H1 (cell line): ENCODE measurements at places on chromosomes 7 and 10.

DNA sequence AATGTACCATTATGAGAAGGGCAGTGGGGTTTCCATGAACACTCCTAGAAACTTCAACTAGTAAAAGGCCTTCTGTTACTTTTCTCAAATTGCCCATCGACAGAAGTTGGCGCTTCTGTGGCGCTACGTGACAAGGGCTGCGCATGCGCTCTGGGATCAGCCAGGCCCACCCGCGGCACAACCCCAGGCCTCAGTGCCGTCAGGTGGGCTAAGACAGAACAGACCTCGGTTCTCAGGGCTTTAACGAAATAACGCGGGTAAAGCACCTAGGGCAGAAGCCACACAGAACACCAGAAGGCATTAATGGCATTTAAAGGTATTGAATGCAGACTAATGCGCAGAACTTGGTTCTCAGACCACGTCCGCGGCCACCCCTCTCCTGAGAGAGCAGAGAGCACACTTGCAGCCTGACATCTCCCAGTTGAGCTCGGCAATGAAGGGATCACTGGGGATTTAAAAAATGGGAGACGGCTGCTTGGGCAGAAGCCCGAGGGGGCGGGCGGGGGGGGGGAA lies 67.6 kb upstream of the CTNNA3 start:
- peak; percentile 83 for DNase-seq

GRCh38 chr7:85997515-85997914 lies 646.2 kb upstream of the GRM3 start:
- DNase-seq: no peak

GRCh38 chr10:65570143-65571010 lies 1355.5 kb upstream of the LRRTM3 start:
- peak; percentile 34 for DNase-seq

GRCh38 chr7:133114519-133114918 lies 32.6 kb upstream of the CHCHD3 start:
- DNase-seq: no peak

DNA sequence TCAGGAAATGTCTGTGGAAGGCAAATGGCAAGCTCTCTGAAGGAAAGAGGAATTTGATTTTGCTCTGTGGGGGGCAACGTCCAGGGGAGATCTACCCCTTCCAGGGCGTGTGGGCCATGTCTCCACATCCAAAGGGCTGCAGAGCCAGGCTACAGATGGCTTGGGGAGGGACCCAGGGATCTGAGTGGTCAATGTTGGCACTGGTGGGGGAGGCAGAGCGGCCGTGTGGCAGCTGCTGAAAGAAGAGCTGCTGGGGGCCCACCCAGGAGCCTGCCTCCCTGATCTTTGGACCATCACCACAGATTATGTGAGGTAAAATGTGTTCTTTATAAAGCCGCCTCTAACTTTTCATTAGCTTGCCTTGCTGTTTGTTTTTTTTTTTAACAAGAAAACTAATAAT lies 144.1 kb downstream of the HERPUD2 start:
- no peak for DNase-seq

DNA sequence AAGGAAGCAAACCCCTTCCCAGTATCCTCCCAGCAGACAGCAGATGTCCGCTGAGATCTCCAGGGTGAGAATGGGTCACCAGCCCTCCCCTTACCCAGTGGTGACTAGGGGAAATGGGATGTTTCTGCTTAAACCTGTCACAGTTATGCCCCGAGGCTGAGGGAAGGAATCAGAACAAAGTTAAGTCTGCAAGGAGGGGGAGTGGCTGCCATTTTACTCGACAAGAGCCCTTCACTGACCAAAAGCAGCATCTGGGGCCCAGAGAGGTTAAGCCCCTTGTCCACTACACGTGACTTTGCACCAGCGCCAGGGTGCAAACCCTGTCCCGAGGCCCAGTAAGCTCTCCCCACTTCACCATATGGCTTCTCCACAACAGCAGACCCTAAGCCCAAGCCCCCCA lies 4.6 kb upstream of the NANOS1 start:
- DNase-seq: peak; percentile 34

DNA sequence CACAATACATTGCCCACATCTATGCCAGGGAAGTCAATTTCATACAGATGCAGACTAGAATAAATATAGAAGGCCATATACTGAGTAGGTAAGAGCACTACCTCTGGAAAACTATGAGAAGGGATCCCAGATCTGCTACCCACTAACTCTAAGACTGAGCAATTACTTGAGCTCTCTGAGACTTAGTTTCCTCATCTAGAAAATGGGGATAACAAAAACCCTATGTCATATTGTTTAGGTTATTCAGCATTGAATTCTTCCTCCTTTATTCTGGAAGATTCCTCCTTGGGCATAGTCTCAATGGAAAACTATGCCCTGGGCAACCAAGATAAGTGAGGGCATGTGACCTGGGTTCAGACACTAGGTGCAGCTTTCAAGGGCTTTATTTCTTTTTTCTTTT lies 4.0 kb upstream of the ARMH3 start:
- DNase-seq: no peak

- DNase-seq: no peak
These were observed 87.8 kb upstream of the DKK1 start for GRCh38 chr10:52226197-52226847.

DNA sequence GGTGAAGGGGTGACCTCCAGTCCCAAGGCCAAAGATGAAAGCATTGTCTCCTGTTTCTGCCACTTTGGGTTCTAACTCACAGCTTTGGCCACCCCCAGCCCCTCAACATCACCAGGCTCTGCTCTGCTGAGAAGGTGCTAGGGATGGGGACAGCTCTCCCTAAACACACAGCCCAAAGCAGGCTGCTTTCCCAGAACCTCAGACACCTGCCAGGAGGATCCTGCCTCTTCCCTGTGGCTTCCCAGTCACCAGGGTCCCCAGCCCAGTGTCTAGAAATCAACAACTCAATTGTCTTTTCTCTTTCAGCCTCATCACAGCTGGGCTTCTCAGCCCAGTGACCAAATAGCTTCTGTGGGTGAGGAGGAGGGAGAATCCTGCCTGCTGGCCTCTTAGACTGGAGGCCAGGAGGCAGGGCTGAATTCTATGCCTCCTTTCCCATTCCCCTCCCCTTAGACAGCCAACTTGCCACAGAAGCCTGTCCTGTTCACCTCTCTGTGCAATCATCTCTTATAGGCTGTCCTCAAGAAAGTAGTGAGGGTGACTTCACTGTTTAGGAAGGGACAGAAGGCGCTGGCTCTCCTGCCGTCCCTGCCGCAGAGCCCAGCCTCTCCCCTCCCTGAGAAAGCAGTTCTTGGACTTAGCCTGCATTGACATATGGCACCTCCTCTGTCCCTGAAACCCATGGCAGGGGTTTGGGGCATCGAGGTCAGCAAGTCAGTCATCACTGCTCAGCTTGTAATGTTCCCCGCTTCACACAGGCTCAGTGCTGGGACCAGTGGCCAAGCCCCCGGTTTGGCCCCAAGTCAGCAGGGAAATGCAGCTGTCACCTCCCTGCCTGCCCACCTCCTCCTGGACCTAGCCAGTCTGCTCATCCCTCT lies 3.7 kb downstream of the FGF8 start:
- DNase-seq: peak; percentile 45

- DNase-seq: no peak
These were observed 103.7 kb upstream of the ZPBP start for GRCh38 chr7:50196719-50197118.

- DNase-seq: no peak
These were observed 14.6 kb downstream of the PHTF2 start for GRCh38 chr7:77813180-77813579.

DNA sequence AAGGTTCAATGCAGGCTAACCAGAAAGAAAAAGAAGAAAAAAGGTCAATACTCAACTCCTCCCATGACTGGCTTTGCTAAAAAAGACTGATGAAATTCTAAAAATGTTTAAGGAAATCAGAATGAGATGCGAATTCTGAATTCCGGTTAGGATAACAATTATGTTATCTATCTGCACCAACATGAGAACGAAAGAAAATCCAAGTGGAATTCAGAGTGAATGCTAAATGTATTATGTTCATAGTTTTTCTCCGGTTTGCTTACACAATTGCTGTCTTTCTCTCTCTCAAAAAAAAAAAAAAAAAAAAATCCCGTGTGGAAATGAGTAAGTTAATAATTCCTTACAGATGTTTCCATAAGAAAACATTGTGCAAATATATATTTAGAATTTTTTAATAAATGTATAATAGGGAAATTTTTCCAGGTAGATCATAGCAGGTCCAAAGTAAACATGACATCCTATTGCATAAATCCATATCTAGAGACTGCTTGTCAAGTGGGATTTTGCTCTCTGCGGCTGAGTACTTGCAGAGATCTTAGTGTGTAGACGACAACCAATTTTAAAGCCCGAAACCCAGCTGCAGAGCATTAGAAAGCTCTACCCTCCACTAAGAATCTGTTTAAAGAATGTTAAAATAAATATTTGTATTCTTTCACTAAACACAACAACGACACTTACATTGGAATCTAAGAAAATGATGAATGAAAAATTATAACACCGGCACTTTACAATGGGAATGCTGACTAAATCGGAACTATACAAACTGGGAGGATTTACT lies 104.0 kb downstream of the JAZF1 start:
- no peak for DNase-seq

DNA sequence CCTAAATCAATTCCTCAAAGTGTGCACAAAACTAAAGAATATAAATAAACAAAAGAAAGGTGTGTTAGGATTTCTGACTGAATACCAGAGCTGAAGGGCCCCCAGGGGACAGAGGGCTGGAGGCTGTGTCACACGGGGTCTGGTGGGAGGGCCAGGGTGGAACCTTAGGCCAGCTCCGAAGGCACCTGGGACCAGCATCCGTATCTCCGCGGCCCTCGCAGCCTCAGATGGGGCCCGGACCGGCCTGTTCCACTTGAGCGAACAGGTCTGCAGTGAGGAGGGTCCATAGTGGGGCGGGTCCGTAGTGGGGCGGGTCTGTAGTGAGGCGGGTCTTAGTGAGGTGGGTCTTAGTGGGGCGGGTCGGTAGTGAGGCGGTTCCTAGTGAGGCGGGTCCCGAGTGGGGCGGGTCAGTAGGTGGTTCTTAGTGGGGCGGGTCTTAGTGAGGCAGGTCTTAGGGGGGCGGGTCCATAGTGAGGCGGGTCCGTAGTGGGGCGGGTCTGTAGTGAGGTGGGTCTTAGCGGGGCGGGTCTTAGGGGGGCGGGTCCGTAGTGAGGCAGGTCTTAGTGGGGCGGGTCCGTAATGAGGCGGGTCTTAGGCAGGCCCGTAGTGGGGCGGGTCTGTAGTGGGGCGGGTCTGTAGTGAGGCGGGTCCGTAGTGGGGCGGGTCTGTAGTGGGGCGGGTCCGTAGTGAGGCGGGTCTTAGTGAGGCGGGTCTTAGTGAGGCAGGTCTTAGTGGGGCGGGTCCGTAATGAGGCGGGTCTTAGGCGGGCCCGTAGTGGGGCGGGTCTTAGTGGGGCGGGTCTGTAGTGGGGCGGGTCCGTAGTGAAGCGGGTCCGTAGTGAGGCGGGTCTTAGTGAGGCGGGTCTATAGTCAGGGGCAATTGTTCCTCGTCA lies 15.1 kb downstream of the GPR146 start:
- peak; percentile 75 for DNase-seq

- DNase-seq: no peak
These were observed 119.9 kb downstream of the CCNY start for GRCh38 chr10:35456153-35456720.

- no peak for DNase-seq
These were observed 19.3 kb upstream of the PRKAR1B start for GRCh38 chr7:746155-747061.

DNA sequence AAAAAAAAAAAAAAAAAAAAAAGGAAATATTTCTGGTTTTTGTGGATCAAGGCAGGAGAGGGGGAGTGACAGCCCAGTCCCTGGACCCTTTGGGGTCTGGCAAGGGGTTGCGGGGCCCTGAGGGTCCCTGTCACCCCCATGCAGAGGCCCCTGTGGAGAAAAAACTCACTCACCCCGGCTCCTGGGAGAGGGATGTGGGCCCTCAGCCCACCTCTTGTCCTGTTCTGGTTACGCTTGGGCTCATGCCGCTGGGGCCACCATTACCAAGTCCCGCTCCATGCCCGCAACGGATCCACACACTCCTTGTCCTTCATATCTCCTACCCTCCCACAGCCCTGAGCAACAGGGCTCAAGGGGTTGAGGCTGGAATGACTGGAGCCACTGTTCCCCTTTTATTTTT lies 1.0 kb upstream of the TMEM184A start:
- no peak for DNase-seq

- no peak for DNase-seq
These were observed 24.7 kb upstream of the DPYSL4 start for GRCh38 chr10:132162021-132162531.

GRCh38 chr10:35304649-35305048 lies 31.7 kb upstream of the CCNY start:
- no peak for DNase-seq

GRCh38 chr7:118452128-118452527 lies 227.6 kb downstream of the ANKRD7 start:
- DNase-seq: no peak

GRCh38 chr10:114294549-114294948 lies 55.5 kb downstream of the VWA2 start:
- DNase-seq: no peak

DNA sequence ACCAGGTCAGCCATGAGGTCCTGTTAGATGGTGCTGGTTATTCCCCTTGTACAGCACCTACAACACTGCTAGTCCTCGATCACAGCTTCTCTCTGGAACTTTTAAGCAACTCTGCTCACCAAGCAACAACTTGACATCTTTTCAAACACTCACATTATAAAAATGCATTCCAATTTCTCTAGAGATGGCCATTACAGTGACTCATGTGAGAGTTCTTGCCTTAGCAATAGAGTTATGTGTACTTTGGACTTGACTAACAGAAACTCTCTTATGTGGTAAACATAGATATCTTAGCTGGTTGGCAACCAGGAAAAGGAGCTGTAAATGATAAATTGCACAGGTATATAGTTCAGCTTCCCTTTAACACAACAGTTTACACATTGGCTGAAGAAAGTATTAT lies 122.2 kb downstream of the PDE1C start:
- DNase-seq: no peak

DNA sequence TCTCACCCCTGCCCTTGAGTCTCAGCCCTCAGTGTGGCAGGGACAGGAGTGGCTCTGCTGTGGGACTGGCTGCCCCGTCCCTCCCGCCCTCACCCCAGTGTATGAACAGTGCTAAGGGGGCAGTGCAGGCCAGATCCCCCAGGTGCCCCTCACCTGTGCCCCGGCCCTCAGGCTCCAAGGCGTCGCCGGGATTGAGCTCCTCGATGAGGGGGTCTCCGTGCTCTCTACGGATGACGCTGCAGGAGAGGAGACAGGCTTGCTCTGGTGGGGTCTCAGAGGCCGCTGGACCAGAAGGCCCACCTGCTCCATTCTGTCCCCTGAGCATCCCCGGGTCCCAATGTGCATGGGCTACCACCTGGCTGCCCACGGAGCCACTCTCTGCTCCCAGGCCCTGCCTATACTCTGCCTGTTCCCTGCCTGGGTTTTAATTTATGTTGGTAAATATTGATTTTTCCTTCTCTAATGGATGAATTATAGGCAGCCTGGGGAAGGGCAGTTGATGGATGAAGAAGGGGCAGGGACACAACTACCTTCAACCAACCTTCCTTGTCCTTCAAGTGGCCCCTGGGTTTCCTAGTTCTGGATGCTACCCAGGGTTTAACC lies 47.2 kb downstream of the GOLGA7B start:
- DNase-seq: no peak

- DNase-seq: no peak
These were observed 380.1 kb downstream of the HPSE2 start for GRCh38 chr10:98855403-98856189.

GRCh38 chr7:22545529-22545928 lies 45.5 kb upstream of the STEAP1B start:
- no peak for DNase-seq

- DNase-seq: peak; percentile 19
These were observed 215.7 kb upstream of the CDC14C start for GRCh38 chr7:48708635-48709034.

GRCh38 chr7:30252885-30253795 lies 31.3 kb upstream of the ZNRF2 start:
- no peak for DNase-seq

- peak; percentile 97 for DNase-seq
These were observed at the start of gene TRIP6 for GRCh38 chr7:100867040-100867775. TSS of gene TRIP6 (plus strand) at chr7:100867387. CDS start at chr7:100867498, 111 bp downstream.
